ENCODE measurements at places on chromosomes 2 and 18.

- no peak for DNase-seq
Measured at GRCh38 chr18:24262087-24262486, 123.2 kb downstream of the CABYR start.

- DNase-seq = no peak
Measured at GRCh38 chr18:8938817-8939216, 163.7 kb upstream of the NDUFV2 start.

GRCh38 chr18:37450434-37451132, 115.0 kb downstream of the CELF4 start:
- no peak for DNase-seq

DNA sequence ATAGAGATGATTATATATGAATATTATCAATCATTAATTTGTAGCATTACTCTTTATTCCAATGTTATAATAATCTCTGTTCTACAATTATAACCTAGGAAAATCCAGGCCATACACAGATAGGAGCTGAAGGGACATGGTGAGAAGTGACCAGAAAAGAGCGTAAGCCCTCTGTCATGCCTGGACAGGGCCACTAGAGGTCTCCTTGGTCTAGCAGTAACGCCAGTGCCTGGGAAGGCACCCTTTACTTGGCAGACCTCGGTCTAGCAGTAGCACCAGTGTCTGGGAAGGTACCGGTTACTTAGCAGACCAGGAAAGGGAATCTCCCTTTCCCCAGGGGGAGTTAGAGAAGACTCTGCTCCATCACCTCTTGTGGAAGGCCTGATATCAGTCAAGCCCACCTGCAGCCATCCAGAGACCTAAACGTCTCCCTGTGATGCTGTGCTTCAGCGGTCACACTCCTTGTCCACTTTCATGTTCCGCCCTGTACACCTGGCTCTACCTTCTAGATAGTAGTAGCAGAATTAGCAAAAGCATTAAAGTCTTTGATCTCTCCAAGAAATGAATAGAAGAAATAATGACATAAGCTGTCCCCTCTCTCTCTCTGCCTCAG, 447.5 kb upstream of the FSIP2 start:
- peak; percentile 53 for DNase-seq

- no peak for DNase-seq
Measured at GRCh38 chr2:48712151-48712550, 43.4 kb downstream of the LHCGR start.

DNA sequence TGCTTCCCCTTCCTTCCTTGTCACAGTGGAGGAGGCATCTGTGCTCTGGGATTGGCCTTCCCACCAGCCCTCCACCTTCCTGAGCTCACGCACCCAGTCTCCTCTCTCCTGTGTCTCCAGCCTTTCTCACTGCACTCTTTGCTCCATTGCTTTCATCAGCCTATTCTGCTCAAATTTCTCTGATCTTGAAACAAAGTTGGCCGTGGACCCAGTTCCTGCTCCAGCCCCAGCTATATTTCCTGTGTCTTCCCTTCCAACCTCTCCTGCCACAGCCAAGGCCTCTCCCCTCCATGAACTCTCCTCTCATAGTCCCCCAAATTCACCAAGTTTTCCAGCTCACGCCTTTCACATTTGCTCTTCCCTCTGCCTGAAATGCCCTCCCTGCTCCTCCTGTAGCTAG, 226.6 kb upstream of the AGAP1 start:
- no peak for DNase-seq

DNA sequence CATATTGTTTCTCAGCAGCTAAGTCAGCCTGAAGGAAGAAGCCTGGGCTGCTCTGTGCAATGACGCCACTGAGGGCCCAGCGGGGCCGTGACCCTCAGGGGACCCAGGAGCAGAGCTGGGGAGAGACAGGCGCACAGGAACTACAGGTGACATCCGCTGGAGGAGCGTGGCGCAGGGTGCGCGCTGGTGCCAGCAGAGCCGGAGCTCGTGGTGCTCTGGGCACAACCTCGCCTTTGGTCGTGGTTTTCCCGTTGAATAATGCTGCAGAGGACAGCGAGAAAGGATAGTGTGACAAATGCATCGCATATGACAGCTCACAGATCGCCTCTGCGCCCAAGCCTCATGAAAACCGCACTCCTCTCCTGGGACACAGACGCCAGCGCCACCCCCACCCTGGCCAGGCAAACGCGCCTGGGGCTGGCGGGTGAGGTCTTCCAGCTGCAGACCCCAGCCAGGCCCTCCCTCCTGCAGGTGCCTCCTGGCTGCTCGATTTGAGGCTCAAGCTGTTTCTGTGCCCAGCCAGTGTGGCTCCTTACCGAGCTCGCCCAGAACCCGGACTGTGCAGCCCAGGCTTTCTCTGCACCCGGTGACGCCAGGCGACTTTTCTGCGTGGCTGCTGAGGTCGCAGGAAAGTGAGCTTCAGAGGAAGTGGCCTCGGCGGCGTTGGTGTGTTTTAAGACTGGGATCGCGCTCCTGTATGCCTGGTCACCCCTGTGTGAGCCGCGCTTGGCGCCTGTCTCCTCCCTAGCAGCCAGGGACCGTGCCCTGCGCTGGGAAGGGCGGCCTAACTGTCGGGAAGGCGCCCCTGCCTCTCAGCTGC, 583.1 kb upstream of the HS6ST1 start:
- DNase-seq = no peak

- DNase-seq = no peak
Measured at GRCh38 chr2:170369228-170369627, 191.3 kb downstream of the MYO3B start.

DNA sequence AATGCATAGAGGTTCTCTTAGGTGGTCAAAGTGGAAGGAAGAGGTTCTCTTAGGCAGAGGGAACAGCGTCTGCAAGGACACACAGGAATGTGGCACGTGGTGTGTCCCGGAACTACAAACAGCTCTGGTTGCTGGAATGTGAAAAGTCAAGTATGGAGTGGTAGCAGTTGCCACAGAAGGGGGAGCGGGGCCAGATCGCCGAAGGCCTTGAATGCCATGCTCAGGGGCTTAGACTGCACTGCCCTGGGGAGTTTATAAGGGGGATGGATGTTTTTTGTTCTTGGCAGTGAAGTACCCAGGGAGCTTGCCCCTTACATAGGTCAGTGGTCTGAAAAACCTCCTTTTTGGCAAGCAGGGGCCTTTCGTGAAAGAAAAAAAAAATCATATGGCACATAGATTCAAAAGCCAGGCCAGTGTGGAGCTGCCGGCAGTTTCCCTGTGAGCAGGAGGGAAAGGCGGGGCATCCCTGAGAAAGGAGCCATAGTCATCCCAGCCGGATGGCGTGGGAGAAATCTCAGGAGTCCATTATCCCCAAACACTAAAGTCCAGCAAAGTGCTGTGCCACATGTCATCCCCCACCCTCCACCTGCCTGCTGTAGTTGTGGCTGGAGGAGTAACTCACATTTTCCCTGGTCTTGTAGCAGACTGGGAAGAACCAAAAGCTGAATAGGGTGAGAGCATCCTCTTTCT, 45.4 kb downstream of the GORASP2 start:
- DNase-seq = no peak

DNA sequence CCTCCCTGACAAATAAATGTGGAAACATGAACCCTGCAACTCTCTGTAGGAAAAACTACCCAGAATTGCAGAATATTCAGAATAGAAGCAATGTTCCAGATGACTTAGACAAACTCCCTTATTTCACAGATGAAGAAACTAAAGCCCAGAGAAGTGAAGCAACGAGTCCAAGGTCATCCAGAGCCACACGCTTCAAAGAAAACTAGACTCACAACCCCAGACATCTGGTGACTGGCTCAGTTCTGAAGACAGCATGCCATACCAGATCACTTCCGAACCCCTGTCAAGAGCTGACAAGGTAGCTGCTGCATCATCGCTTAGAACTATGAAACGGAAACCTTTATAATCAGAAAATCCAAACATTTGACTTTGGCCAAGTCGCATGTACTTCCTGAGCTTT, 101.3 kb downstream of the PID1 start:
- no peak for DNase-seq

GRCh38 chr18:52950155-52950554, 610.2 kb downstream of the DCC start:
- no peak for DNase-seq
